Lower lobe of right lung (tissue), 2 donors: ENCODE measurements at places on chromosomes 13 and 19. TPM values are rescaled to one million over a fixed set of nuclear protein-coding genes. Genes with fewer than 3 reads are reported as not detected.

DNA sequence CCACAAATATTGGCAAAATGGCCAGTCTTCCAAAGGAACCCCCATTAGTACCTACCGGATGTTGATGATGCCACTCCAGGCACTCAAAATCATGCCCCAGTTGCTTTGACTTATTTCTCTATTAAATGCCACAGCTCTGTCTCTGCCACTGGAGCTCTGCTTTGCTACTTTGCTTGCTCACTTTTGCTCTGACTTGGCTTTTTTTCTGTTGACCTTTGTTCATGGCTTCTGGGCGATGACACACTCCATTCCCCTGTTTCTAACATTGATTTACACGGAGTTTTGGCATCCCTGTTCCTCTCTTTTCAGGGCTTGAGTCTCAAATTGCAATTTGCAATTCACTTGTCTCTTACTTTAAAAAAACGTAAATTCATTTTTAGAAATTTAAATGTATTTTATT, 217.1 kb upstream of the SPRY2 start:
- DNase-seq: no peak

DNA sequence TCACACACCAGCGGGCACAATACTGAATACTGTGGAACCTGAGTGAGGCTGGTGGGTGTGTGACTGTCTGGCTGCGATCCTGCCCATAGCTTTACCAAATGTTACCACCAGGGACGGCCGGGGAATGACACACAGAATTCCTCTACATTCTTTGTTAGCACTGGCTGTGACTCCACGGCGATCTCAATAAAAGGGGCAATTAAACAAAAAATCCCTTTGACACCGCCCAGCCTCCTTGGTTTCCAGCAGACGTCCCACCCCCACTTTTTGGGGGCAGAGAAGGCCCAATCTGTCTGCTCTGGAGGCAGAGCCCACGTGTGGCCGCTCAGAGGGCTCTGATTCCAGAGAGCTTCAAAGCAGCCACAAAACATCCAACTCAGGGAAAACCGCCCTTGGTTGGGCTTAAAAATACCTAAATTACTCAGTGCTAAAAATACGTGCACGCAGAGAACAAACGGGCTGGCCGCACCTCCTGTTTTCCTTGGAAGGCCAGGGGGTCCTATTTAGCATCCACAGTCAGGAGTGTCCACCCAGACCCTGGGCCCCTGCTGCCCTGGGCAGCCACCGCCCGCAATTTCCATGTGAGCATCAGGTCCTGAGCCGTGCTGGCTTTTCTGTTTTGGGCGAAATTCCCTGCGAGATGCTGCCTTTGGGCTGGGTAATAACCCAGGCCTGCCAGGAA, 47.8 kb downstream of the GADD45B start:
- no peak for DNase-seq

Gene POLD1
- total RNA-seq: 35.1 TPM

Gene PTGIR
- total RNA-seq: 6.9 TPM

- DNase-seq: peak; percentile 53
These were observed 609 bp downstream of the EPS15L1 start for GRCh38 chr19:16470911-16471811.

DNA sequence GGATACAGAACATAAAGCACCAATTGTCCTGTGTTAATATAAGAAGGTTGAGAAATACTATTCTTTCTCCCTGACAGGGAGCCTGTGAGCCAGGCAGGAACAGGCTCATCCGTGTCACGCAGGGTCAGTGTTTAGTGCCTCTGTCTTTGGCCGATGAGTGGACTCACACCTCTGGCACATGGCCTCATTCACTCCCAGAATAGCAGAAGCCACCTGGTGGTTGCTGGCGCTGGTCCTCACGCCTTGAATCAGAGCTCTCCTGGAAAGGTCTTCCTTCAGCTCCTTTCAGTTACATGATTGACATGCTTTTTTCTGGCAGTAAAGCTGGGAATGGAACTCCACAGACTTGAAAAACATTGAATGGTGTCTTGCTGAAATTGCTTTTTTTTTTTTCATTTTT, 28.1 kb upstream of the SIAH3 start:
- DNase-seq: no peak

GRCh38 chr13:41859565-41859964, 101.3 kb downstream of the VWA8 start:
- DNase-seq: no peak

DNA sequence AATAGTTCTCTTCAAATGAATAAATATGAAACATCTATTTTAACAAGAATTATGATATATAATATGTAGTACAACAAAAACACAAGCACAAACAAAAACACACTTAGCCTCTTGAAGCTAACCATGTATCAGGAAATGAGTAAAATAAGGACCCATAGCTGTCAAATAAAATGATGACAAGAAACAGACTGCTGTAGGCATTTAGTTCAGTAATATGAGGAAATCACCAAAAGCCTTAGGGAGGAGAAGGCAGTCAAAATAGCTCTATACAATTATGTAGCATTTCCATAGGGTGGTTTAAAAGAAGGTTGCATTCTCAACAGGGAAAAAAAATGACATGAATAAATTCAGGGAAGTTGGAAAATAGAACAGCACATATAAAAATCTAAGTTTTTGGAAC, 163.4 kb downstream of the PCDH20 start:
- DNase-seq: no peak

DNA sequence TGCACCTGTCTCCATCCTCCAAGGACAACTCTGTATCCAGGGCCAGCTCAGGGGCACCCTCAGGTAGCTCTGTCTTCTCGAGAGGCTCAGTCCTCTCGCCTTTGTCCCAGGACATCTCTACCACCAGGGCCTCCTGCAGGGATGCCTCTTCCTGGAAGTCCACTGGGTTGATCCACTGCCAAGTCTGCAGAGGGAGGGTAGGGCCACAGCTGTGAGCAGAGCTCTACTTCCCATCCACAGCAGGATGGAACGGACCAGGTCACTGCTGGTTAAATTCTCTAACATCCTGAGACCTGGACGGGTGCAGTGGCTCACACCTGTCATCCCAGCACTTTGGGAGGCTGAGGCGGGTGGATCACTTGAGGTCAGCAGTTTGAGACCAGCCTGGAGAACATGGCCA, 26.8 kb downstream of the IL12RB1 start:
- DNase-seq: no peak

Gene PRKCG
- total RNA-seq: not detected

- DNase-seq: no peak
These were observed 720.5 kb upstream of the PCDH9 start for GRCh38 chr13:67950603-67951002.

- DNase-seq: no peak
These were observed 68.1 kb downstream of the ABCC4 start for GRCh38 chr13:95233026-95233635.

Gene SLC25A41
- not detected for total RNA-seq

Gene RAVER1
- total RNA-seq: 29.6 TPM

DNA sequence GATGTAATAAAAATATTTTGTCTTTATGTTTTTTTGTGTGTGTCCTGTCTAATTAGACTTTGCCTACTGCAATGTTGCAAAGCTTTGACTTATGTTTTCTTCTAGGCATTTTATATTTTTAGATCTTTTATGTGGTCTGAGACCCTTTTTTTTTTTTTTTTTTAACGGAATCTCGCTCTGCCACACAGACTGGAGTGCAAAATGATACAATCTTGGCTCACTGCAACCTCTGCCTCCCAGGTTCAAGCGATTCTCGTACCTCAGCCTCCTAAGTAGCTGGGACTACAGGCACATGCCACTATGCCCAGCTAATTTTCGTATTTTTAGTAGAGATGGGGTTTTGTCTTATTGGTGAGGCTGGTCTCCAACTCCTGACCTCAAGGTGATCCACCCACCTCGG, 8.5 kb upstream of the ZNF304 start:
- no peak for DNase-seq

Gene SRRM5
- total RNA-seq: 0.24 TPM

DNA sequence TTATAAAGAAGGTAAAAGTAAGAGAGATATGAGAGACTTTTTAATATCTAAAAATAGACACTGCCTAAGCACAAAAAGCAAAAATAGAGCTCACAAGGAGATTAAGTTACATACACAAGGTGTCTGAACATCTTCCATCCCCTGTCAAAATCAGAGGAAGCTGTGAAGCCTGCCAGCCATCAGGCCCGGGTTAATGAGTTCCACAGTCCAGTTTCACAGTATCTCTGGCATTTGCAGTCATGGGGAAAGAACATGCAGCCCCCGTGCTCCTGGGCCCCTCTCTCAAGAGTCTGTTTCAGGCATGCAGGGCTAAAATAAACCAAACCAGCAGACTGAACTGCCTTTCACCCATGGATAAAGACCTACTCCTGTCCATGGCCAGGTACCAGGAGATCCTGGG, 79.2 kb downstream of the TBC1D4 start:
- DNase-seq: no peak

Gene PGLYRP1
- total RNA-seq: 3.0 TPM

DNA sequence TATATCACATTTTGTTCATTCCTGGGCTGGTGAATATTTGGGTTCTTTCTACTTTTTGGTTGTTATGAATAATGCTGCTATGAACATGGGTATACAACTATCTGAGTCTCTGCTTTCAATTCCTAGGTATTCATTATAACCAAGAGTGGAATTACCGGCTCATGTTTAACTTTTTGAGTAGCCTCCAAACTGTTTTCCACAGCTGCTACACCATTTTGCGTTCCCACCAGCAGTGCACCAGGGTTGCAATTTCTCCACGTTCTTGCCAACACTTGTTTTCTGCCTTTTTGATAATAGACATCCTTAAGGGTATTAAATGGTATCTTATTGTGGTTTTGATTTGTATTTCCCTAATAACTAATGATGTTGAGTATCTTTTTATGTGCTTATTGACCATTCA, 16.8 kb downstream of the CDK8 start:
- DNase-seq: no peak

GRCh38 chr19:34288381-34288780, 34.0 kb downstream of the GARRE1 start:
- DNase-seq: no peak
